ENCODE measurements at places on chromosomes 3 and 15. TPM values are rescaled to one million over a fixed set of nuclear protein-coding genes. Genes with fewer than 3 reads are reported as not detected.

- DNase-seq: no peak
These were observed 1.9 kb downstream of the ROBO2 start for GRCh38 chr3:77041811-77042210.

GRCh38 chr3:187293516-187294430 is 2.2 kb upstream of the MASP1 start:
- DNase-seq: no peak

- no peak for DNase-seq
These were observed 26.5 kb upstream of the CP start for GRCh38 chr3:149247929-149248691.

DNA sequence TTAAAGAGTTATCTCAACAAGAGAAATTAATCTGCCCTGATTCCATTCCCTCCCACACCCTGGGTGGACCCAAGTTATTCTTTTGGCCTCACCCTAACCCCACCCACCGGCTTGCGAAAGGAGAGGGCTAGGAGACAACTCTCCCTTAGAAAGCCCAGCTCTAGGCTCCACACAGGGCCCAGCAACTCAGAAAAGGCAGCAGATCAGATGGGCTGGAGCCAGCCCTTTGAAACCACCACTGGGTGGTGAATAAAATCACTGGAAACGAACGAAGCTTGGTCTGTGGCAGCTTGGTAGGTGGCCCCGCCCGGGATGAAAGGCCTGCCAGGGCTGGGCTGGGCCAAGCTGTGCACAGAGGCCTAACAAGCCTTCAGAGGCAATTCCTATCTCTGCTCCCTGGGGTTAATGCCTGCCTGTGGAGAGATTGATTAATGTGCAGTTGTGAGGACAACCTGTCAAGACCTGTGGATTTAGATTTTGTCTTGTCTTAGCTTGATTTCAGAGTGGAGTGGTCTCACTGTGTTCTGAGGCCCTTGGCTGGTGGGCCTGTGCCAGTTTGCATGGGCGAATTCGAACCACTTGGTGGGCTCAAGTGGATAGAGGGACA is 38.8 kb downstream of the BHLHE40 start:
- DNase-seq: peak; percentile 82

Gene CCR8
- total RNA-seq: not detected

Gene HYAL1
- 1.4 TPM for total RNA-seq
